ENCODE measurements at places on chromosomes 13 and 19. TPM values are rescaled to one million over a fixed set of nuclear protein-coding genes. Genes with fewer than 3 reads are reported as not detected.
A peak's percentile ranks its signal among the peaks of the same experiment; 100 is the strongest.

MYO1F gene
- 2.3 TPM for total RNA-seq

RAB3A gene
- 1.5 TPM for total RNA-seq

ZNF527 gene
- 7.6 TPM for total RNA-seq

ELSPBP1 gene
- not detected for total RNA-seq

C13orf42 gene
- 0.09 TPM for total RNA-seq

FXYD1 gene
- 152 TPM for total RNA-seq

ZGLP1 gene
- total RNA-seq, result 4.4 TPM

DNA sequence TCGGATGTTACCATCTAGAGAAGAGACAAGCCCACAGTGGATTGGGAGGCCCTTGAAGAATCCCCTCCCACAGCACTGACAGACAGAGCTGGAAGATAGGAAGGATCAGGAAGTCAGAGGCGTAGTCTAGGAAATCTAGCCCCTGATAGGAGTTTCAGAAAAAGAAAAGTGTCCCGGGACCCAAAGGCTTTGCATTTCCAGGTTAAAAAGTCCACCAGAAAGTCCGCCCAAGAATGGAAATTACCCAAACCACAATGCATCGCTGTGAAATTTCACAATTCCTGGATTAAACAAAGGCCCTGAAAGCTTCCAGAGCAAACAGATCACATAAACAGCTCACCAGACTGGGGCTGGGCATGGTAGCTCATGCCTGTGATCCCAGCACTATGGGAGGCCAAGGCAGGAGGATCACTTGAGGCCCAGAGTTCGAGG lies 146.9 kb downstream of the KDM4B start:
- H3K27ac ChIP-seq, result no peak overlapping the region
- peaks cover 20% of the 10 kb centered on the region for H3K4me1 ChIP-seq
- no peak for DNase-seq
- no peak overlapping the region for H3K4me3 ChIP-seq
- peaks cover 43% of the 10 kb centered on the region for H3K36me3 ChIP-seq
- H3K27me3 ChIP-seq, result no peaks in the 10 kb centered on the region

DNA sequence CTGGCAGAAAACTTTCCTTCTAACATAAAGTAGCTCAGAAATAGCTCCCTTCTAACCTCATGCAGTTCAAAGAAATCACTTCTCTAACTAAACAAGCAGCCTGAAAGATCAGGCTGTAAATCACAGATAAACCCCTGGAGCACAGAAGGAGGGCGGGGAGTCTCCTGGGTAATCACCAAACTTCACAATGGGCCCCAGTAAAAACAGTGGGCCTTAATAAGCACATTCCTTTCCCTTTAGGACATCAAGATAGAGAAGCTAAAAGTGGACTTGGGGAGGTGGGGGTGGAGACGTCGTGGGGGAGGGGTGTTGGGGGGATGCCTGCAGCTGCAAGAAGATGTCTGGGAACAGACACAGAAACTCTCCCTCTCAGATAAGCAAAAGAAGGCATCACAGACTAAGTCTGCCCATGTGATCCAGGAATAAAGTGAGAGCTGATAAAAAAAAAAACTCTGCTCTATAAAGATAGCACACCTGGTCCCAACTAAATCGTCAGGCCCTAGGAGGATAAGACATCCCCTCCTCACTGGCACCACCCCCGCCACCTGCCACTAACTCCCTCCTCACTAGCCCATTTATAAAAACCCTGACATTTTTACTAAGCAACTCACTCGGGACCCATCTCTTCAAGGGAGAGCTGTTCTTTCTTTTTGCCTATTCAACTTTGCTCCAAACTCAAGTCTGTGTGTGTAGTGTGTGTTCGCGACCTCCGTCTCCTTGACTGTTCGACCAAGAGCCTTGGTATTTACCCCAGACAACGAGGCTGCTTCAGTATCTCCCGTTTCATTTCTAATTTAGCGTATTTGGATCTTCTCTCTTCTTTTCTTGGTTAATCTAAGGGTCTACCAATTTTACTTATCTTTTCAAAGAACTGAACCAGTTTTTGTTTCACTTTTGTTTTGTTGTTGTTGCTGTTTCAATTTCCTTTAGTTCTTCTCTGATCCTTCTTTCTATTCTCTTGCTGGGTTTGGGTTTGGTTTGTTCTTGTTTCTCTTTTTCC lies 31.7 kb downstream of the DNAJC15 start:
- peak; percentile 53 for DNase-seq
- H3K4me3 ChIP-seq, result peak overlapping the region; percentile 30
- no peaks in the 10 kb centered on the region for H3K36me3 ChIP-seq
- no peaks in the 10 kb centered on the region for H3K27me3 ChIP-seq
- peak overlapping the region; percentile 71 for H3K27ac ChIP-seq
- peaks cover 7% of the 10 kb centered on the region for H3K4me1 ChIP-seq

GRCh38 chr13:52997951-52998876 lies 30.4 kb upstream of the OLFM4 start:
- no peaks in the 10 kb centered on the region for H3K36me3 ChIP-seq
- H3K4me1 ChIP-seq, result no peaks in the 10 kb centered on the region
- H3K27me3 ChIP-seq, result no peaks in the 10 kb centered on the region
- H3K27ac ChIP-seq, result no peak overlapping the region
- DNase-seq, result no peak

- no peaks in the 10 kb centered on the region for H3K4me1 ChIP-seq
- H3K27me3 ChIP-seq, result no peaks in the 10 kb centered on the region
- H3K36me3 ChIP-seq, result no peaks in the 10 kb centered on the region
- H3K4me3 ChIP-seq, result no peak overlapping the region
- peak; percentile 15 for DNase-seq
- H3K27ac ChIP-seq, result no peak overlapping the region
Observed at GRCh38 chr13:58704953-58705352, 1073.4 kb downstream of the PCDH17 start.

GRCh38 chr13:29402166-29402636 lies 193.3 kb downstream of the SLC7A1 start:
- H3K27me3 ChIP-seq, result no peaks in the 10 kb centered on the region
- H3K27ac ChIP-seq, result peak overlapping the region; percentile 72
- peaks cover 5% of the 10 kb centered on the region for H3K4me1 ChIP-seq
- no peaks in the 10 kb centered on the region for H3K36me3 ChIP-seq
- peak; percentile 27 for DNase-seq

GRCh38 chr13:38872693-38873092 lies 117.9 kb downstream of the STOML3 start:
- DNase-seq, result peak; percentile 32
- H3K4me1 ChIP-seq, result no peaks in the 10 kb centered on the region
- no peaks in the 10 kb centered on the region for H3K27me3 ChIP-seq
- H3K36me3 ChIP-seq, result no peaks in the 10 kb centered on the region
- H3K4me3 ChIP-seq, result no peak overlapping the region
- H3K27ac ChIP-seq, result no peak overlapping the region

DNA sequence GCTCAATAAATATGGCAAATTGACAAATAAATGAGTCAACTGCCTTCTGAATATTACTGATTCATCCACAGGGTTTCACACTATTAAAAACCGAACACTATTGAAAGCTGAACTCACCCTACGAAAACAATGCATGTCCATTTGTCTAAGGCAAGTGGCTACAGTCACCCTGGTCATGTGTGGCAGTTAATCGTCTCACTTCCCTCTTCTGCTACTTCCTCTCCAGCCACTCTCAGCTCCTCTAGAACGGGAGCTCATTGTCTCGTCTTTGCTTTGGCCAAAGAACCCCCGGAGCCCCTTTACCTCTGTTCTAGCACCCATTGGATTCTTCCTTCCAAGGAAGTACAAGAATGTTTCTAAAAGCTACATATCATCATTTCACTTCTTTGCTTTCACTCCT lies 74.4 kb upstream of the ZNF599 start:
- no peaks in the 10 kb centered on the region for H3K4me1 ChIP-seq
- no peak overlapping the region for H3K27ac ChIP-seq
- no peak for DNase-seq

- peaks cover 61% of the 10 kb centered on the region for H3K4me1 ChIP-seq
- no peaks in the 10 kb centered on the region for H3K27me3 ChIP-seq
- H3K36me3 ChIP-seq, result peaks cover 25% of the 10 kb centered on the region
- no peak overlapping the region for H3K4me3 ChIP-seq
Observed at GRCh38 chr19:4379383-4380253, 20.7 kb downstream of the SH3GL1 start.

DNA sequence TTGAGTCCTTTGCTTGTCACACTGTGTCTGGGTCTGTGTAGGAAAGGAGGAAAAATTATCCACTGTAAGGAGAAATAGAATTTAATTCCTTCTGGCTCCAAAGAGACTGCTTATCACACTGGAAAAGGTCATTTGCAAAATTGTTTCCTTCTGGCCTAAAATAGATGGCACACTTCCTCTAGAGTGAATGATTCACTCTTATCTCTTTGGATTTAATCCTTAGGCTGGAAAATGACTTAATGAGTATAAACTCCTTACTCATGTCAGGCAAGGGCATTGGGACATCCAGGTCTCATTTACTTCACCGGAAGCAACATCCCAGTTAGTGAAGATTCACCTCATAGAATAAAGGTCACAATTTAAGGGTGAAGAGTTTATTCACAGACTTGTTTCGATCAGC lies 293.6 kb downstream of the OXGR1 start:
- no peaks in the 10 kb centered on the region for H3K27me3 ChIP-seq
- no peak for DNase-seq
- no peaks in the 10 kb centered on the region for H3K4me1 ChIP-seq
- no peaks in the 10 kb centered on the region for H3K36me3 ChIP-seq

DNA sequence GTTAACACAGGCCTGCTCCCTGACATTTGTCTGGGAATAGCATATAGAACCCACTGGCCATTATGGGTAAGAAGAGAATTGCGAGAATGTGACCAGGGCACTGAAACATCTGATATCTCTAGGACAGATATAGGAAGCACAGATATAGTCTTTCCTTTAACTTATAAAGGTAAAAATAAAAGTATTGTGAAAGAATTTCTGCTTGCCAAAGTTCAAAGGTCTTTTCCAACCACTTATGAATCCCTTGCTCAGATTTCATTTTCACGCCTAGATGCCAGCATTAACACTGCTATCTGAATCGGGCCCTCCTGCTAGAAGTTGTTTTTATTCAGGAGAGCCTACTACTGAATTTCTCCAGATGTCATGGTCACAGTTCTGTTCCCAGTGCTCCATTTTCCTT lies 27.7 kb downstream of the BBC3 start:
- H3K27ac ChIP-seq, result no peak overlapping the region
- peaks cover 6% of the 10 kb centered on the region for H3K4me1 ChIP-seq
- H3K4me3 ChIP-seq, result no peak overlapping the region
- H3K36me3 ChIP-seq, result peaks cover 60% of the 10 kb centered on the region

DNA sequence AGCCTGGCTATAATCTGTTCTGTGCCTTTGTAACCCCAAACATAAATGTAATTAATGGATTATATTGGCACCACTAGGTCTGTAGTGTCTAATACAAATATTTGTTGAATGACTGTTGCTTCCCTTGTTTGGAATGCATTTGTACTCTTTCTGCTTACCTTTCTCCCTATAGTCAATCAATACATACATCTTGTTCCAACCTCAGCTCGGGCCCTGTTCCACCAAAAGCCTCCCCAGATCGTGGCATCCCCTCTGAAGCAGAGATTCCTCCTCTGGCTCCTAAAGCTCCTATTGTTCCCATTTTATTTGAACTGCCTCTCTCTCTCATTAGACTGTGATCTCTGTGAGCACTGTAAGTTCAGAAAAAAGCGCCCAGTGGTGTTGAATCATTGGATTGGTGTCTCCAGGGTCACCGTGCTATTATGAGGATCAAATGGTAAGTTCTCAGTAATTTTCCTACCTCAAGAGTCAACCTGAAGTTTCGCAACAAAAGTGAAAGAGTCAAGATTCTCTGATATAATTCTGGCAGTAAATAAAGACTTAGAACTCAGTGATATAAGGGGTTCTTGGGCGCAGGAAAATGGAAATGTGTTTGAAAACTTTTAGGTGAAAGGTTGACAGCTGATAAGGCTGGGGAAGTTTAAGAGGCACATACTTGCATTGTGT lies 151.5 kb downstream of the KLF5 start:
- no peak overlapping the region for H3K27ac ChIP-seq
- no peaks in the 10 kb centered on the region for H3K4me1 ChIP-seq
- no peak overlapping the region for H3K4me3 ChIP-seq
- no peaks in the 10 kb centered on the region for H3K36me3 ChIP-seq

GRCh38 chr19:10752913-10753704 lies 35.2 kb downstream of the DNM2 start:
- H3K4me1 ChIP-seq, result peaks cover 7% of the 10 kb centered on the region
- H3K4me3 ChIP-seq, result no peak overlapping the region
- peaks cover 6% of the 10 kb centered on the region for H3K36me3 ChIP-seq
- no peak for DNase-seq
- no peaks in the 10 kb centered on the region for H3K27me3 ChIP-seq
- H3K27ac ChIP-seq, result no peak overlapping the region

GRCh38 chr13:59842507-59842906 lies 321.2 kb downstream of the DIAPH3 start:
- DNase-seq, result no peak
- H3K36me3 ChIP-seq, result no peaks in the 10 kb centered on the region
- H3K4me3 ChIP-seq, result no peak overlapping the region

- no peaks in the 10 kb centered on the region for H3K36me3 ChIP-seq
- no peak overlapping the region for H3K27ac ChIP-seq
- H3K27me3 ChIP-seq, result no peaks in the 10 kb centered on the region
- no peaks in the 10 kb centered on the region for H3K4me1 ChIP-seq
- H3K4me3 ChIP-seq, result no peak overlapping the region
- DNase-seq, result no peak
Observed at GRCh38 chr13:46817095-46817494, 20.1 kb upstream of the ESD start.

DNA sequence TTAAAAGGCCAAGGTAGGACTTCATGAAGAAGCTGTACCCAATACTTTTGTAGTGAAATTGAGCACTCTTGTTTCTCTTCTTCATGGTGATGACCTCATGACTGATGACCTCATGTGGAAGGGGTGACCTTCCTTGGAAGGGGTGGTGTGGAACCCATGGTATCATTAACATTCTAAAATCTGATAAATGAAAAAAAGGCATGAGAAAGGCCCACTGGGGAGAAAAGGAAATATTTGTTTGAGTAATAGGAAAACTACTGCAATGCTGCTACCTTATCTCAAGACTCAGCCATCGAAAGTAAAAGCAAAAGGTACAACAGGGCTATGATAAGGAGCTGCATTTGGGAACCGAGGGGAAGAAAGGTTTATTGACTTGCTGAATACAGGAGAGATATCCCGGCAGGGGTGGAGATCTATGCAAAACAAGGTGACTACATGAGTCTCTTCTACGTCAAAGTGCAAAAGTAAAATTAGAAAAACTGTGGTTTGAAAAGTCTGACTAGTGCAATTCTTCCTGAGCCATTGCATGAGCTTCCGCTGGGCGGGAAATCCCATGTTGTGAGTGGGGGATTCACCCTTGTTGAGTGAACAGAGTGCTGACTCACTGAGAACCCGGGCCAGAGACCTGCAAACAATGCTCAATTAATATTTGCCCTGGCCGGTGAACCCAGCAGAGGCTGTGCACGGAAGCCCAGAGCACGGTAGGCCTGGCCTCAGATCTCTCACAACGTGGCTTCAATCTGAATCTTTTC lies 138.9 kb upstream of the RFC3 start:
- H3K27ac ChIP-seq, result no peak overlapping the region
- H3K27me3 ChIP-seq, result no peaks in the 10 kb centered on the region
- no peak overlapping the region for H3K4me3 ChIP-seq
- DNase-seq, result peak; percentile 30

DNA sequence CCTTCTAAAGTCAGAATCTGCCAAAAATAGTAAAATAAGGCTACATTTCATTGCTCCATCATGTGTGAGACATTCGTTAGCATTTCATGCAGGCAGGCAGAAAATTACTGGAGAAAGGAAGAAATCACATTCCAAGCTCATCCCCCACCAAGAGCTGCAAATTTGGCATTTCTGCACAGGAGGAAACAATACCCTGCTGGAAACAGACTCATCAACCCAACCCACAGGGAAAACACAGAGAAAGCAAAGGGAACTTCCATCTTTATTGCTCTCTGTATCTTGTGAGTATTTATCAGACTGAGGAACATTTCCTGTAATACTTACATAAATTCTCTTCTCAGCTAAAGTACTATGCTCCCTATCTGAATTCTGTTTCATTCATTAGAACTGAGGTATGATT lies 95.7 kb downstream of the KCTD12 start:
- H3K27ac ChIP-seq, result peak overlapping the region; percentile 1
- H3K4me3 ChIP-seq, result no peak overlapping the region
- H3K4me1 ChIP-seq, result peaks cover 21% of the 10 kb centered on the region
- no peaks in the 10 kb centered on the region for H3K36me3 ChIP-seq
